GM23248 (cell line): ENCODE measurements at places on chromosomes 4 and X.

- DNase-seq: no peak
These were observed 687.1 kb upstream of the MAGEB2 start for GRCh38 chrX:29528281-29528680.

DNA sequence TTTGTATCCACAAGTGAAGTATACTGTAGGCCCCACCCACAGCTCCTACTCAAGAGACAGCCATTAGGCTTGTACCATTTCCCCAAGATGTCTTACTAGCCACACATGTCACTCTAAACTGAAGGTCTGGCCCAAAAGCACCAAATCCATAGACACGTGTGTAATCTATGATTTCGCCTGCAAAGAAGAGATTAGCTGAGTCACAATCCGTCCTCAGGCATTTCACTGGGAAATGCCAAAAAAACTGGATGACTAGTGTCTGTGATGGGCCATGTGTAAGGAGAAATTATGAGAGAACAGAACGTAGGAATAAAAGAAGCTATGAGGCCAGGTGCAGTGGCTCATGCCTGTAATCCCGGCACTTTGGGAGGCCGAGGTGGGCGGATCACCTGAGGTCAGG, 21.9 kb upstream of the RP2 start:
- peak; percentile 32 for DNase-seq

DNA sequence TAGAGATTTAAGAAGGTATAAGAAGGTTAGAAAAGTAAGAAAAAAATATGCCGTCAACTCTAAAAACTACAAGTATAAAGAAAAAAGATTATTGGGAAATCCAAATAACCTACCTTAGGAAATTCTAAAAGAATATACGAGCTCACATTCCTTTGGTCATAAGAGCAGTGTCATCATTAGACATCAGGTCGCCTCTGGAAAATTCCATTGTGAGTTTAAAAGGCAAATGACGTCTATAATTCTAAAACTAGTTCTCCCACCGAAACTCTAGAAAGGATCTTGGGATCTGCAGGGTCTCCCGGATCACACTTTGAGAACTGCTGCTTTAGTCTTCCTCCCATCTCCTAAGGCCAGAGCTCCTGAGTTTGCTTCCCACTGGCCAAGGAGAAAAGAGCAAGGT, 518 bp upstream of the SAT1 start:
- DNase-seq: peak; percentile 66

GRCh38 chrX:153441296-153441695, 4.6 kb downstream of the TREX2 start:
- DNase-seq: no peak

DNA sequence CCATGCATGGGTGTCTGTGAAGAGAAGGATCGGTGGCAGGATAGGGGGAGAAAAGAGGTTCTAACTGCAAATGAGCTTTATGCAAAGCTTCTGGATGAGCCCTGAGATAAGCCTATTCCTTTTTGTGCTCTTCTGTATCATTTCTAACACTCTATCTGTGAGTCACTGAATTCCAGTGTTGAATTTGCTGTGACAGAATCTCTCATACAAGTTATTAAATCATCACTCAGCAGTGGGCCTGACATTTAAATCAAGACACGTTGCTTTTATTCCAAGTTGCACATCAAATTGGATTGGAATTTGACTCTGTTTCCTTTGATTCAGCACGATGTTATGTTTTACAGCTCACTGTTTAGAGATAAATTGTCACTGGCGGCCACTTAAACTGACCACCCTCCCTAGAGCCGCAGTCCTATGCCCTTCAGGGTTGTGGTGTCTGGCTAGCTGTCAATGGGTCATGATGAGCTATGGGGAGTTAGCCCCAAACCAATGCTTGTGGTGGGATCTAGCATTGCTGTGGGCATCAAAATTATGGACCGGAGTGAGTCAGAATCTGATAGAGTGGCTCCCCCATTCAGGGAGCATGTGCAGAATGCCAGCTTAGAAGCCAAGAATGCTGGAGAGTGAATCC, 42.7 kb downstream of the LHFPL1 start:
- peak; percentile 80 for DNase-seq

GRCh38 chr4:43903456-43903855, 545.2 kb downstream of the KCTD8 start:
- no peak for DNase-seq

GRCh38 chr4:7553280-7553679, 118.5 kb upstream of the PSAPL1 start:
- no peak for DNase-seq

DNA sequence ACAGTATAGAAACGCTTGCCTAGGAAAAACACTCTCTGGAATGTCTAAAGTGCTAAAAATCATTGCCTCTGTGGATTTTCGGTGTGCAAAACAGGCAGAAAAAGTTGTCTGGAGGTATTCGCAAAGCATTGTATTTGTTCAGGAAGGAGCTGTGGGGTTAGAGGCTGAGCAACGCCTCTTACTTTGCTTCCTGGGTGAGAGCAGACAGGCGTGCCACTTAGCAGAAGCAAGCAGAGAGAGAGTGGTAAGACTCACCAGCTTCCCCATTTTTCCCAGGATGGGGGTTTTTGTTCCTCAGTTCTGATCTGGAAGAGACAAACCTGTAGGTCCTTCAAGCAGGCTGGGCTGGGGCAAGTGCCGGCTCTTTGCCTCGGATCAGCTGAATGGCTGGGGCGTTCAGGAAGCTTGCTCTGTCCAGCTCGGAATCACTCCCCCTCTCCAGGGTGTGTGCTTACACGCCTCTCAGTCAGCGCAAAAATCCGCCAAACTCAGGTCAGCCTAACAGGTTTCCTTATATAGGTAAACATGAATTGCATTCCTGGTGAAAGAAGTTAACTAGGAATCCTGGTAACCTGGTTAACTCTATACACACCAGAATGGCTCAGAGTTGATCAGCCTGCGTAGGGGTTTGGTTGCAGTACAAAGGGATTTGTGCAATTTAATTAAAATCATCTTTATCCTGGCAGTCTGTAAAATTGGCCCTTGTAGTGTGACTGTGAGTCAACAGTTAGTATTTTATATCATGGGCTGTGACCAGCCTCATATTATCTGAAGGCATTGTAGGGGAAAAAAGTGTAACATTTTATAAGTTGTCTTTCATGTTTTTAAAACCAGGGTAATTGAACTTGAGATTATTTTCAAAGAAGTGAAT, 213.1 kb upstream of the MID1 start:
- peak; percentile 61 for DNase-seq

- DNase-seq: no peak
These were observed 14.8 kb downstream of the ELOVL6 start for GRCh38 chr4:110183643-110184042.

DNA sequence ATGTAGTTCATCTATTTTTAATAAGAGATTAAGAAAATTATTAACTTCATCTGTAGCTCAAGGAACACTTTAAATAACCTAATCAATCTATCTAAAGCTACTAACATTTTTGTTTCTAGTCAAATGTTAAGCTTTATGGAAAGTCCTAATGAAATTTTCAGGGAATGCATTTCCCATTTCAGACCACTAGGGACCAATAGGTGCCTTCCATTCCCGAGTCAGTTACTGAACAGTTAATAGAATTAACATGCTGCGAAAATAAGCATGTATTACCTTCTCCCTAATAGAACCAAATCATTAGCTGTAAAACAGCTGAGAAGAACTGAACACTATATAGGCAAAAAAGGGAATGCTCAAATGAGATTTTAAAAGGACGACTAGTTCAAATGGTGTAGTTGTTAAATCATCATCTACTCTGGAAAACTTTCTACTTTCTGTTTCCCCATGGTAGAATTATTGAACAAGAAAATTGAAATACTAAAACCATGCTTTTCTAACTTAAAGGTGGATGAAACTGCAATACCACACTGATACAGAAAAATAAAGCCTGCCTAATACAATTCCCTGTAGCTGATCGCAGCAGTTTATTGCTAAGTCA, 22.5 kb downstream of the STX18 start:
- peak; percentile 61 for DNase-seq

DNA sequence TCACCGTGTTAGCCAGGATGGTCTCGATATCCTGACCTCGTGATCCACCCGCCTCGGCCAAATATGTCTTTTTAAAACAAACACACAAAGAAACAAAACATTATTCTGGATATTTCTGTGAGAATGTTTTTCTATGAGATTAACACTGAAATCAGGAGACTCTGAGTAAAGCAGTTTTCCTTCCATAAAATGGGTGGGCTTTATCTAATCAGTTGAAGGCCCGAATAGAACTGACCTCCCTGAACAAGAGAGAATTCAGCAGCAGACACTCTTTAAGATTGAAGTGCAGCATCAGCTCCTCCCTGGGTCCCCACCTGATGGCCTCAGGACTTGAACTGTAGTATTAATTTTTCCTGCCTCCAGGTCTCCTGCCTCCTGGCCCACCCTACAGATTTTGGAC, 22.4 kb upstream of the SOD3 start:
- DNase-seq: no peak

GRCh38 chrX:38881727-38882126, 80.5 kb downstream of the MID1IP1 start:
- no peak for DNase-seq

DNA sequence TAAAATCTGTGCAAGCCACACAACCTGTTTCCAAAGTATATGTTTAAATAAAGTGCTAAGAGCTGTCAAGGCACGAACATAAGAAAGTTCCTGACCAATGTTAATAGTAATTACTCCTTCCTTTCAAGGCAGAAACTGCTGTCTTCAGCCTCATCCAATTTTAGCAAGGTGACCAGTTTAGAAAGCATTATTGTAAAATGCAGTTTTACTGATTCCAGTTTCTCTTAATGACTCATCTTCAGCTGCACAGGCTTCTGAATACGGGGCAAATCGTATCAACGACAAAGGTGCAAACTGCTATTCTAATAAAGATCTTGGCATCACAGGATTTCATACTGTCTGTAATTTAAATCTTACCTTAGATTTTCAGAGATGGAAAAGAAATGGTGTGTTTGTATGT, 87.5 kb downstream of the PPP3CA start:
- DNase-seq: peak; percentile 61

GRCh38 chr4:80610845-80611677, 275.5 kb downstream of the CFAP299 start:
- DNase-seq: peak; percentile 50

DNA sequence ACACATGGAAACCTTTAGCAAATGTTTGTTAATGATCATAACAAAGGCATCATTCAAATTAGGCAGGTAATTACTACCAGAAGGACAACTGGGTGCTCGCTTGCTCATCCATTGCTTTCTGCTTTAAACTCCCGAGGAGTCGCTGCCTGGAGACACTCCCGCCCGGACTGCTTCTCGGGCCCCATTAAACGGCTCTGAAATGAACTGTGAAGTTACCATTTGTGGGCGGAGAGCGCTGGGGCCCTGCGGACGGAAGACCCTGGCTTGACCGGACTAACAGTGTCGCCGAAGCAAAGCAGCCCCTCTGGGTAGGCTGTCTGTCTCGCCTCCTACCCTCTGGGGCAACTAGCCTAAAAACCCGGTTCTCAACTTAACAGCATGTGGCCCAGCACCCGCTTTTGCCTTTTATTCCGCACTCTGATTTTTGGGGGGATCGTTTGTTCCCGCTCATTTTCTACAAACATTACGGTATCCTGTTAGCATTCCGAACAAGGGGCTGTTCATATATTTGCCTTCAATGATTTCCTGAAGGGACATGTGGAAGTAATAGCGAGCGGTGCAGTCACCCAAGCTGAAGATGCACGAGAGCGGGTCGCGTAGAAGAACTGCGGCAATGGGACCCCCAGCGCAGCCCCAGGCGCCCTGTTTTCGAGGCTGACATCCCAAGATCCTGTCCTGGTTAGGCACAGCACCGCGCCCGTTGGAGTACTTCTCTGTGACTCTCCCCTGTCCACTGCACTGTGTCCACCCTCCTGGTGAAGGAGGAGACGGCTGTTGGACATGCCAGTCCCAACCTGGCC, 1.6 kb upstream of the PDGFRA start:
- peak; percentile 81 for DNase-seq

DNA sequence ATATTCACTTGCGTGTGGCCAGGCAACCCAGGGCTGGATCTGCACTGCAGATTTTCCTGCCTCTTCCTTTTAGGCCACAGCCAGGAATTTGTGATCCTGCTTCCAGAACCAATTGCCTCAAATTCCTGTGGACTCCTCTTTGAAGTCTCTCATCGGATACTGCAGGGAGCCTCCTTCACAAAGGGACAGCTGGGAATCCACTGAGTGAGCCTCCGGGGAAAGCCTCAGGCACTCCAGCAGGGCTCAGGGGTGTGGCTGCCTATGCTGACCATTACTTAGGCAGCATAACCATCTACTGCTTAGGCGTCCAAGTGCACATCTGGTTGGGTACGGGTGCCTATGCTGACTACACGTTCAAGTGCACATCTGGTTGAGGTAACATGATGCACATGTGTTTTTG, 321.5 kb downstream of the NLGN4X start:
- DNase-seq: no peak

GRCh38 chrX:107467271-107467670, 17.8 kb downstream of the FRMPD3 start:
- no peak for DNase-seq

DNA sequence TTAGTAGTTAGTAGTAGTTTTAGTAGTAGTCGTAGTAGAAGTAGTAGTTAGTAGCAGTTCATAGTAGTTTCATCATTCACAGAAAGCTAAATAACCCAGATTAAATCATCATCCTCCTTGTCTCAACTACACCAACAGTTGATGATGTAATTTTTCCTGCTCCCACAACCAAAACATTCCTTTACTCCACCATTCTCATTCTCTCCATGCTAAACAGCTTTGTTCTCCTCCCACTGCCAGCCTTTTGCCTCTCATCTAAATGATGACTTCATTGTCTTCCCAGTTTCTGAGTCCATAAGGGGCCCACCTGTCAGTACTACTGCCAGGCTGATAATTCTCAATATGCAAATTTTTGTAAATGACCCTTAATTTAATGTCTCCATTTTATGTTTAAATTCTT, 68.9 kb downstream of the ARHGAP24 start:
- DNase-seq: peak; percentile 70

GRCh38 chr4:81369886-81370285, 101.8 kb downstream of the RASGEF1B start:
- peak; percentile 21 for DNase-seq

- no peak for DNase-seq
These were observed 119.3 kb upstream of the DKK2 start for GRCh38 chr4:107155366-107155765.

DNA sequence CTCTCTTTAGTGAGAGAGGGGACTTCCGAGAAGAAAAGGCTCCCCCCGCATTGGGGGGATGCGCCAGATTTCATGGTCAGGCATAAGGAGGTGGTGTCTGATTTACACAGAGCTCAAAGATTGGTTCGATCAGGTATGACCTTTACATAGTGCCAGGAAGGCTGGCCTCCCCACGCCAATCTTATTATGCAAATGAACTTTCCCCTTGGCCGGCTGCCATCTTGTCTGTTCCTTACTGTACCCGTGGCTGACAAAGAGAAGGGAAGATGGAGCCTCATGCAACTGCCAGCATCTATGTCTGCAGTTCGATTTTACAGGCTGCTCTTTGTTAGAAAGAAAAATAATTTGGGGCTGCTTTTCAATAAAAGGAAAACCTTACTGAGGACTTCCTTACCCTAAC, 197.2 kb downstream of the GPM6A start:
- no peak for DNase-seq

GRCh38 chr4:79043138-79043537, 103.9 kb upstream of the PAQR3 start:
- no peak for DNase-seq

GRCh38 chr4:108940149-108940548, 177.3 kb upstream of the ETNPPL start:
- no peak for DNase-seq

- no peak for DNase-seq
These were observed 6.2 kb downstream of the CHIC2 start for GRCh38 chr4:54058171-54058570.

GRCh38 chr4:105627620-105628019, 75.2 kb downstream of the ARHGEF38 start:
- DNase-seq: no peak
